ENCODE measurements at places on chromosomes 1 and 21.

DNA sequence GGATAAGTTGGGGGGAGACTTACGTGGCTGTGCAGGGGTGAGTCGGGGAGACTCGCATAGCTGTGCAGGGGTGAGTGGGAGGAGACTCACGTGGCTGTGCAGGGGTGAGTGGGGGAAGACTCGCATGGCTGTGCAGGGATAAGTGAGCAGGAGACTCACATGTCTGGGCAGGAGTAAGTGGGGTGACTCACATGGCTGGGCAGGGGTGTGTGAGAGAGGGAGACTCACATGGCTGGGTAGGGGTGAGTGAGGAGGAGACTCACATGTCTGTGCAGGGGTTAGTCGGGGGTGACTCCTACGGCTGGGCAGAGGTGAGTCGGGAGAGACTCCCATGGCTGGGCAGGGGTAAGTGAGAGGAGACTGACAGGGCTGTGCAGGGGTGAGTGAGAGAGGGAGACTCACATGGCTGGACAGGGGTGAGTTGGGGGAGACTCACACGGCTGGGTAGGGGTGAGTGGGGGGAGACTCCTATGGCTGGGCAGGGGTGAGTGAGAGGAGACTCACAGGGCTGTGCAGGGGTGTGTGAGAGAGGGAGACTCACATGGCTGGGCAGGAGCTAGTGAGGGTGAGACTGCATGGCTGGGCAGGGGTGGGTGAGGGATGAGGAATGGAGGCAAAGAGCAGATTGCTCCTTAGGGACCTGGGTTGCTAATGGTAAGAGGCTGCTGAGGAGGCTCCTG lies 56.0 kb upstream of the ABCG1 start:
- DNase-seq: no peak

- DNase-seq: no peak
Measured at GRCh38 chr1:41983451-41983850, 64.7 kb upstream of the HIVEP3 start.

GRCh38 chr1:174815474-174815908 lies 184.3 kb upstream of the CACYBP start:
- no peak for DNase-seq

GRCh38 chr1:87330885-87331364 lies 2.2 kb downstream of the LMO4 start:
- DNase-seq: no peak

- DNase-seq: no peak
Measured at GRCh38 chr1:112317611-112318062, 78.4 kb upstream of the CTTNBP2NL start.

- DNase-seq: no peak
Measured at GRCh38 chr1:238681021-238681420, 705.3 kb upstream of the CHRM3 start.

DNA sequence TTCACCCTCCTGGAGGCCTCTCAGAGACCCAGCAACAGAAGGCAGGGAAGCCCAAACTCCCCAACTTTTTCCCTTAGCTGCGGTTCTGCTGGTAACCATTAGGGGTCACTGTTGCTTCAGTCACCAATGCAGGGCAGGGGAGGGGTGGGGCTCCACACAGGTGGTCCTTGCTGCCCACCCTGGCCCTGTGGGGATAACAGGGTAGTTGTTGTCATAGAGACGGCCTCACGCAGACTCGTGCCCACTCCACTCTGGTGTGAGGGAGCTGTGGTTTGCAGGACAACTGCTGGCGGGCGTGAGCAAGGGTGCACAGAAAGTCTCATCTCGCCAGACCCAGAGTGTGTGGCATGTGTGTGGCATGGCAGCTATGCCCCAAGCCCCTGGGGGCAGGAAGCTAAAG lies 19.9 kb downstream of the INSRR start:
- peak; percentile 67 for DNase-seq

- no peak for DNase-seq
Measured at GRCh38 chr21:46038341-46038829, 56.8 kb downstream of the COL6A1 start.

DNA sequence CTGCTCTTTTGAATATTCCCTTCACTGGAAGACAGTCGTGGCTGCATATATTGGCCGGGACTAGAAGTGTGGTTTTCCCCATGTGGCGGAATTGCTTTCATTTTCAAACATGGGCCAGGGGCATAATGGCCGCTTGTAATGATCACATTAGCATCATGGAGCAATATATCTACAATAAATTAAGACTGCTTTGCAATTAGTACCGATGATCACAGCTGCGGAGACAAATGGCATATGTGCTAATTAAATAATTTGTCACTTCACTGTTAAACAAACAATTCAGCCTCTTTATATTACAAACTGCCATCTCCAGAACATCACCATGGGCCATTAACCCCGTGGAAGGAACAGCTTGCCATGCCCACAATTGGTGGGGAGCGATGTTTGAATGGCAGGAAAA lies 68.2 kb upstream of the OLIG2 start:
- DNase-seq: no peak

DNA sequence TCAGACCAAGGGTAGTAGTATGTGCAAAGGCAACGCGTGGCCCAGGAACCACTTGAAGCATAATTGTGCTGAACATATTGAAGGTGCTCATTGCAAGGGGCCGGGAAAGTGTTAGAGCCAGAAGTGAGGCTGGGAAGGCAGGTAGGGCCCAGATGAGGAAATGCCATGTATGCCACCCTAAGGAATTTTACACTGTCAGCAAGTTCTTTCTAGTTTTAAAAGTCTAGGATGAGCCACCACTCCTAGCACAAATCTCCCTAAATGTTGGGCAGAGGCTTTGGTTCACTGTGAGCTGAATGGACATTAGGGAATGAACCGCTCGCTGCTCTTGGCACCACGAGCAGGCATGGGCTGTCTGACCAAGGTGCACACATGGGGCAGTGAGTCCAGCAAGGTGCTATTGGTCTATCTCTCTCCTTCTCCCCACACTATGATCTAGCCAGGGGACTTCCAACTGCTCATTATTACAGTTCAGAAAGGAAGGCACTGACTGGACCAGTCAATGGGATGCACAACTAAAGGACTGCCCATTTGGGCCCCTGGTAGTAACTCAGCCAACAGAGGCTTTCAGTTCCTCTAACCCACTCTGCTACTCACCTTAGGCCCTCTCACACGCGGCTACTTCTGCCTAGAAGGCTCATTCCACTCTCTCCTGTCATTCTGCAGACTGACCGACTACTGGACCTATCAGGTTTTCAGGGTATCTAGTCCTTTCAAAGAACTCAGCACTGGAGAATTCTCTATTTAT lies 2.0 kb downstream of the KANK4 start:
- no peak for DNase-seq

DNA sequence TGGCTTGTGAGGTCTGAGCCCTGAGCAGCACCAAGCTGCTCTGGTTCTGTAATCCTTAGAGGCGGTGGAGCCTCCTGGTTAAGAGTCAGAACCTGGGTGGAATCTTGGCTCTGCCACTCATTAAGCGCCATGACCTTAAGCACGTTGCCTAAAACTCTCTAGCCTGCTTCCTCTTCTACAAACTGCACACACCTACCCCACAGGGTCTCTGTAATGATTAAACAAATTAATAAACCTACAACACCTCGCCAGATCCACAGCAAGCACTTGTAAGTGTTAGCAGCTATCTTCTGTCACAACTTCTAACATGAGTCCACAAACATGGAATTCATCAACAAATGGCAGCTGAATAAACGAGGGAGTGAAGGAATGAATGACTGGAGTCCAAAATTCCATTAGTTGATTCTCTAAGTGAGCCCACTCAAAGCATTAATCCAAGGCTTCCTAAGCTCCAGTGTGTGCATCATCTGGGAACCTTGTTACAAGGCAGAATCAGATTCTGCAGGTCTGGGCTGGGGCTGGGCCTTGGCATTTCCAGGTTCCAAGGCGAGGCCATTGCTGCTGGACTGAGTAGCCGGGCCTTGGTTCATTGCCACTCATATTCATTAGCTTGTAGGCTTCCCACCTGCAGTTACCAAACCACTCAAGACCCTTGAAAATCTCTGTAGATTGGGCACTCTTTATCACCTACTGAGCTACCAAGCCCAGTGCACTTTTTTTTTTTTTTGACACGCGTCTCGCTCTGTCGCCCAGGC lies 168.6 kb downstream of the HIVEP3 start:
- DNase-seq: no peak

- DNase-seq: no peak
Measured at GRCh38 chr1:15722411-15722810, 13.6 kb upstream of the SLC25A34 start.

DNA sequence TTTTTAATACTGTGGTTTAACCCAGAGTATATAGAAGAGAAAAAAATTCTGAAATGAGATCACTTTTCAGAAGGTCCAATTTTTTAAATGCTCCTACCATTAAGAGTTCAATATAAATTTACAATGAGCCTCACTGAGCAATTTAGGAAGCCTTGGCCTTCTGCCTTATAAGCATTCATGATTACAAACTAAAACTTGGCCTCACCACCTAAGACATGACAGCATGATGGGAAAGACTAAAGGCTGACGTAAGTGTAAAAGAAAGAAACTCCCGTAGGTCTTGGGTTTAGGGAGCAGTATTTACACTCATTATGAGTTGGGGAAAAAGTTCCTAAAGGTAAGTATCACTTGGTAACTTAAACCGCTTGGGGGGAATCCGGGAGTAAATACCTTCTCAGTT lies 70.7 kb upstream of the ESRRG start:
- DNase-seq: no peak

- no peak for DNase-seq
Measured at GRCh38 chr1:41152622-41153044, 89.5 kb downstream of the SCMH1 start.

GRCh38 chr1:66207484-66207883 lies 326.5 kb upstream of the SGIP1 start:
- no peak for DNase-seq

DNA sequence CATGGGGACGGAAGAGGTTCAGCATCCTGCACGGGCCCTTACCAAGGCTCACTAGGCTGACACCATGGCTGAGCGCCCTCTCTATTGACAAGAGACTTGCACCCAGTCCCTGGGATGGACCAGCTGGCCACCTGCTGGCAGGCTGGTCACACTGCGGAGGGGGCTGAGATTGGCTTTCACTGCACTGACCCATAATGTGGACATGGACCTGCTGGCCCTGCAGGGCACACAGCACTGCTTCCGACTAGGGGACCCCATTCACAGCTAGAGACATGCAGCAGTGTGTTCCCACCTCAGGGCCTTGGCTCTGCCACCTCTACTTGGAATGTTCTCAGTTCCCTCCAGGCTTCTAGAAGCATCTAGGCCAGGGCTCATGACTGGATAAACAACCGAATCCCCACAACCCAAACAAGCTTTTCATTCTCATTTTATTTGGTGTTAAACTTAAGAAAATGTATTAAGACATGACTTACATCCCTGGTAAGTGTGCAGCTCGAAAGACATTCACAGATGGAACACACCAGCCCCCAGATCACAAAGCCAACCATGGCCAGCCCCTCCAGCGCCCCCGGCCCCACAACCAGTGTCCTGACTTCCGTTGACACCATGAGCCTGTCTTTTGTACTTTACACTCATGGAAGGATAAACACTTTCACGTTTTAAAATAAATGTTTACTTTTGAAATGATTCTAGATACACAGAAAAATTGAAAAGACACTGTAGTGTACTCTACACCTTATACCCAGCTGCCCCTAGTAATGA lies 9.3 kb upstream of the SRARP start:
- DNase-seq: peak; percentile 60

DNA sequence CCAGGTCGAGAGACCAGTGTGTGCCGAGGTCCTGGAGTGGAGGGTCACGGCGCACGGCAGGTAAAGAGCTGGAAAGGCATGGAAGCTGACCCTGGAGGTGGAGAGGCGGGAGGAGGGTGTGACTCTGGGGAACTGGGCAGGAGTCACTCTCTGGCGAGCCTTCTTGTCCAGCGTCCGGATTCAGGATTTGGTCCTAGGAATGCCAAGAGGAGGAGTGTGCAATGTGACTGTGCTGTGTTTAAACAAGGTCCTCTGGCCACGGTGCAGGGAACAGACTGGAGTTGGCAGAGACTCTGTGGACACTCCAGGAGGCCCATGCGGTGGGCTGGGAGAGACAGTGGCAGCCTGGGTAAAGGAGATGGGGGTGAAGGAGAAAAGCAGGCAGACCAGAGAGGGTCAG lies 64.2 kb upstream of the CASZ1 start:
- no peak for DNase-seq

DNA sequence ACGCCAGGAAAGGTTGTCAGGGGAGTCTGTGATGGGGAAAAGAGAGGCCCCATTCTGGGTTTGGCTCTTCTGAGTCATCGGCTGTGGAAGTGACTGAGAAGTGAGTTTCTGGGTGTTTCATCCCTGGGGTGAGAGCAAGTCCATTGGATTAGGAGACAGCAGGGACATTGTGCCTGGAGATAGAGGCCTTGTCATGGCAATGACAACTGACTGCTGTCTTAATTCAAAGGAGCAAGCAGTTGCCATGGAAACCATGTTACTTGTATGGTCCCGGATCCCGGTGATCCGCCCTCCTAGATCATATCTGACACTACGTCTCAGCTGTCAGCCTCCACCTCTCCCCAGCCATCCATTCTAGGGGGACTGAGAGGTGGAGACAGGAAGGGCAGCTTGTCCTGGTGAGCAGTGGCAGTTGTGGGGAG lies 34.4 kb downstream of the KIAA0040 start:
- DNase-seq: no peak

GRCh38 chr1:64327119-64327518 lies 123.7 kb downstream of the UBE2U start:
- DNase-seq: no peak

- DNase-seq: no peak
Measured at GRCh38 chr1:170537798-170538503, 6.0 kb downstream of the GORAB start.

GRCh38 chr1:114094363-114094634 lies 59.4 kb downstream of the SYT6 start:
- no peak for DNase-seq

GRCh38 chr1:5976231-5976630 lies 16.0 kb downstream of the NPHP4 start:
- peak; percentile 5 for DNase-seq

DNA sequence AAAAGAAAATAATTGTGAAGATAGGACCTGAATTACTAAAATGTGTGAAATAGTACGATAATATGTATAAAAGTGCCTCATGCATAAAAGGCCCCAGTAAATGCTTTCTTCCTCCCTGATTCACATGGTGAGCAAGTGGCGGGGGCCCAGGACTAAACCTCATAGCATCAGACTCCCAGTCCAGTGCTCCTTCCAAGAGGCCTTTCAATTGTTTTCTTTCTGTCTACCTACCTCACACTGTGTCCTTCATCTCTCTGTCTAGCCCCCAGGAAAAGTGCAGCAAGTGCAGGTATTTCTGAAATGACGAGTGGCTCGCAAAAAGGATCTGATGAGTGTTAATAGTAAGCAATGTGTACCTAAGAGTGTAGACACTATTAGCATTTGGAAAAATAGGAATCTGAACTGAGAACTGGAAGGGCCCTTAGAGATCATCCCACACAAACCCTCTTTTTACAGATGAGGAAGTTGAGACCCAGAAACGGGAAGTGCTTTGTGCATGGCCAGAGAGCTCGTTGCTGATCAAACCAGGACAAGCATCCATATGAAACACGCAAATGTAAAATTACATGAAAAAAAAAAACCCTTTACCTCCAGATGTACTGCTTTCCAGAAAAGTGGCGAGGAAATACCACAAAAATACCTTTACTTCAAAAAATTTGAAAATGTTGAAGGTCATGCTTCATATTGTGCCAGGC lies 118.2 kb upstream of the HOOK1 start:
- no peak for DNase-seq

GRCh38 chr21:15128267-15128666 lies 63.5 kb upstream of the NRIP1 start:
- DNase-seq: no peak

- DNase-seq: no peak
Measured at GRCh38 chr1:37560401-37561132, 3.8 kb downstream of the DNALI1 start.

GRCh38 chr1:200802865-200803512 lies 64.3 kb downstream of the CAMSAP2 start:
- DNase-seq: peak; percentile 94

GRCh38 chr1:192830595-192831246 lies 21.9 kb downstream of the RGS2 start:
- DNase-seq: no peak
